ENCODE measurements at places on chromosomes 2 and 18.

GRCh38 chr2:54601339-54601738 is 122.1 kb upstream of the EML6 start:
- no peak for DNase-seq

DNA sequence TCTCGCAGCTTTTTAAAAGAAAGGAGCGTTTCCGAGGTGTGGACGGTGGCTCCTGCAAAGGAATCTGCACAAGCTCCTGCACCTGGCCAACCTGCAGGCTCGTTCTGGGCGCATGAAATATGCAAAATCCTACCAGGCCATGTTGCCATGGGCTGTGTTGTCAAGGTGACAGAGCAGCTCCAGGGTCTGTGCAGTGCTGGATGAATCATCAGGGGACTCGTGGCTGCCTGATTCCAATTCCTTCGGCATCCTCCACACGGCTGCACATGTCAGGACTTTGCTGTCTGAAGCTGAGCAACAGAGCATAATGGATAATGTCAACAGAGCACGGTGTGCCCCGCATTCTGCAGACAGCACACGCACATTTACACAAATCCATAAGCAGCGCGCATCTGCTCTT is 120.5 kb downstream of the EIPR1 start:
- no peak for DNase-seq

DNA sequence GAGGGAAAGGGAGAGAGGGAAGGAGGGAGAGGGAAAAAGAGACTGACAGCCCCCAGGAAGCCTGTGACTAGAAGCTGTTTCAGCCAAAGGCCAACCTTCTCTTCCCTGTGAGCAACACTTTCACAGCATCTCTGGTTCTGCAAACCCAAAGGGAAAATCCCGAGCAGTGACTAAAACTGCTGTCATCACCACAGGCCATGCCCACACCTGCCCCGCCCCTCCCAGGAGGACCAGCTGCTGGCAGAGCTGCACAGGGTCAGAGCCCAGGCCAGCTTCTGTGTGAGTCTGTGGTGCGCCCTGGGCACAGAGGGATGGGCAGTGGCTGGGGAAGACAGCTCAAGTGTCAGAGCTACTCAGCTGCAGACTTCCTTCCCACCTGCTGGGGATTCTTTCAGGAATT is 64.9 kb upstream of the OTOS start:
- peak; percentile 58 for DNase-seq

GRCh38 chr18:9987345-9987744 is 73.5 kb downstream of the VAPA start:
- no peak for DNase-seq

DNA sequence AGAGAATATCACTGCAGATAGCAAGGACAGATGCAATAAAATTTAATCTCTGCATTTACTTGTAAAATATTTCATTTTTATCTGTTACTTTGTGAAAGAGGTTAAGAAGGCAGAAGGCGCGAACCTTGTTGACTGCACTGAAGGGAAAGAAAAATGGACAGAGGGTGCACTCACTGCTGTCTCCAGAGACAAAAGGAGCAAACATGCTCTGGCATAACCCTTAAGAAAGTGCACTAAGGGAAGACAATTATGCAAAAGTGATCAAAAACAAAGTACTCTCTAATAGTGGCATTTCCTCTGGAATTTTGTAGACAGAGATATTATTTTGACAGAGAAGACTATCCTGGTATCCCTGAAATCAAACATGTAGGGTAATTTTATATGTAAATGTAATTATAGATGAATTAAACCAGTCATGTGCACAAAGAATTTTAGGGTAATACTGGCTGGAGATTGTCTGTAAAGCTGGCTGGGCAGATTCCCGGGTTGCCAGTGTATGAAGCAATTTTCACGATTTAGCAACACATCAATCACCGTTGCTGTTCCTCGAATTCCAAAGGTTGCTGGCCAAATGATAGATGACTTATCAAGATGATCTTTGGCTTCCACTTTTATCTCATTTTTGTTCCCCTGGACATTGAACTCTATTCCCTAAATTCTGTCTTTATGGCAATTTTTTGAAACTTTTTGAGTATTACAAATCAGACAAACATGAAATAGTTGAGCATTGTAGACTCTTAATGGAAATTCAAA is 1176.9 kb downstream of the SUCLG1 start:
- no peak for DNase-seq

- DNase-seq, result no peak
Observed at GRCh38 chr2:164511738-164512137, 109.5 kb downstream of the GRB14 start.

DNA sequence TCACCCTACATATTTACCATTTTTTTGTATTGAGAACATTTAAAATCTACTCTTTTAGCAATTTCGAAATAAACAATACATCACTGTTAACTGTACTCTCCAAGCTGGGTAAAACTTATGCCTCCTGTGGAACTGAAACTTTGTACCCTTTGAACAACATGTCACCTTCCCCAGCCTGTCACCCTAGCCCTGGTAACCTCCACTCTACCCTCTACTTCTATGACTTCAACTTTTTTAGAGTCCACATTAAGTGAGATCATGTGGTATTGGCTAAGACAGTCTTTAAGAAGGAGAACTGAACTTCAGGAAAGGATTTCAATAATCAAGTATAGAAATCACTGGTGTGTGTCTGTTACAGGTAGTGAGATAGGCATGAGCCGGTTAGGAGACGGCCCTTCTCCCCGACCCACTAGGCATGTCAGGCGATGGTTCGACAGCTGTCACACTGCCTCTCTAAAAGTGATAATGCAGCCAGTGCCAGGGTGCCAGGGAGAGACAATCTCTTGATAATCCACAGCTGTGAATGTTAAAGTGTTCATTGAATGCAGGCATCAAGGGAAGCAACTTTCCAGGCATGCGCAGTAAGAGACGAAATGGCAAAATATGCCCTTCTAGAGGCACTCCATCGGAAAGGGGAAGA is 74.6 kb upstream of the RNF152 start:
- no peak for DNase-seq

- no peak for DNase-seq
Observed at GRCh38 chr2:240736281-240737250, 44.9 kb downstream of the AQP12A start.

DNA sequence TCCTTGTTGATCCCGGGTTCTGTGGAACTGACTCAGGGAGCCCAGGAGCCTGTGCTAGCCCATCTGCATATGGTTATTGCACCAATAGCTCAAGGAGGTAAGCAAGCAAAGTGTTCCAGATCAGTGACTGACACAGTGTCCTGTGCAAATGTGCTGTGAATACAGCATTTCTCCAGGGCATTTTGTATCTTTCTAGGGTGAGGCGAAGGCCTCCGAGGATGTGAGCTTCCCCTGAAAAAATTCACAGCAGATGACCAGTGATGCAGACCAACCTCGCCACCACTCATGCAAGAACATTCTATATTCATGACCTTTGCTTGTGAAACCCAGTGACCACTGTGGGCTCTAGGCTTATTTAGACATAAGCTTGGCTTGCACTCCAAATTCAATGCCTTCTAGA is 15.2 kb upstream of the NT5DC4 start:
- DNase-seq, result no peak

DNA sequence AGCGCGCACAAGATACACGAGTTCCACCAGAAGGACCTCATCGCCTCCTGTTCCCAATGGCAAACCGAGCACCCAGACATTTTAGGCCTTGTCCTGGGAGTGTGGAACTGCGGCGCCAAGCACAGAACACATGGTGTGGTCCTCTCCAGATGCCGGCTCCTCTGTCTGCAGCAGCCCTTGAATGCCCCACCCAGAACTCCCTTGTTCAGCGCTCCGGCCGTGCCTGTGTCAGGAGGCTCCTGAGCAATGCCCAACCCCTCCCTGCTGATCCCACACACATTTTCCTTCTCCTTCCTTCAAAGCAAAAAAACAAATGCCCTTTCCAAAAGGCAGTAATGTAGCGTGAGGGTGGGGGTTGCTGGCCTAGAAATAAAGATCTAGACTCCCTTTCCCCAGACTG is 89.8 kb downstream of the GFPT1 start:
- no peak for DNase-seq

DNA sequence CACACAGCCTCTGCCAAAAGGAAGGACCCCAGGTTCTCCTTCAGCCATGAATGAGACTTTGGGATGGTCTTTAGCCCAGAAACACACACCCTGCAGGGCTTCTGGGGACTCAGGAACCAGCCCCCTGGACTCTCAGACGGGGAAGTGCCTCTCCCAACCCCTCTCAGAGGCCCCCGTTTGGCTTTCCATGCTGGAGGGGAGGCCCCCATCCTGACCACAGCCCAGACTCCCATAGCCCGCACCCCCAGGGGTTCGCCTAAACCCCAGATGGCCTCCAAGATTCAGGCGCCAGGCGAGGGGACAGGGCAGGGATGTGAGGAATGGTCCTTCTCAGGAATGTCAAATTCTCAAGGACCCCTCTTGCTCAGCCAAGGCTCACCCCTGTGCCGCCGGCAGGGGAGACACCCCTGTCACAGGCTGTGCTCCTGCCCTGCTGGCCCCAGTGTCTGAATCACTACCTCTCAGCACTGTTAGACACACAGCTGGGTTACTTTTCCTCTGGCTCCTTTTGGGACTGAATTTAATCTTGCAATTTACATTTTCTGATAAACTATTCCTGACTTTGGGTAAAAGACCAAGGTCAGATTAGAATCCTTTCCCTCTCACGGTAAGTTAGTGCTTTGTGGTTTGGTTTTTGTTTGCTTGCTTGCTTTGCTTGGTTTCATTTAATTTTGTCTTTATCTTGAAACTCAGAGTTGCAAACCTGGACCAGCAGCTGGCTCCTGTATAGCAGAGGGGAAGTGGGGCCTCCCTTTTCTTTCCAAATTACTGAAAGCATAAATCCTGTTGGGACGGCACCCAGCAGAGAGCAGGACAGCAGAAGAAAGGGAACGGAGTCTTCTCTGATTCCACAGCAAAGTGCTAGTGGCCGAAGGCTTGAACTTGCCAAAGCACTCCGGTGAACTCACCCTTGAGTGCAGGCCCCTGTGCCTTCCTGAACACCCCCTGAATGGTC is 198.9 kb upstream of the RAB6C start:
- DNase-seq, result no peak

GRCh38 chr18:63000839-63001238 is 285.5 kb downstream of the PHLPP1 start:
- no peak for DNase-seq
